Stimulated activated CD4-positive, alpha-beta T cell treated with anti-CD3 and anti-CD28 coated beads, Interleukin-4, amount 100 ng/mL, for 48 hours (primary cell): ENCODE measurements at places on chromosomes 3 and 15.

GRCh38 chr3:171526146-171526545, 65.9 kb upstream of the TNIK start:
- DNase-seq: no peak

- no peak for DNase-seq
Measured at GRCh38 chr3:24232784-24233183, 261.9 kb downstream of the THRB start.

DNA sequence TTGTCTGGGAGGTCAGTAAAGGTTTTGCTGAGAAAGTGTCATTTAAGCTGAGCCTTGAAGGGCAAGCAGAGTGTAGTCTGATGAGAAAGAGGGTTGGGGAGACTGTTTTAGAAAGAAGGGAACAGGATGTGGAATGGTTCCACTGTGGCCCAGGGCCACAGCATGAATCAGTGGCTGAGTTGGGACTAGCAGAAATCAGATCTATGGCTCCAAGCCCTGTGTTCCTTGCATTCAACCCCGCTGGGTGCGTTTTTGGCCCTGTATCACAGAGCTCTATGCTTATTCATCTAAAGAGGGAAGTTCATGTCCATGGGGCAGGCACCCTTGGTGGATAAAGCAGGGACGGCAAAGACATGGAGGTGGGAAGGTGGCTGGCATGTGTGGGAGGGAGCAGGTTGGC, 151.3 kb downstream of the CACNA1D start:
- DNase-seq: no peak

GRCh38 chr3:36543276-36543997, 163.1 kb downstream of the STAC start:
- DNase-seq: no peak

- no peak for DNase-seq
Measured at GRCh38 chr15:100863075-100863795, 16.4 kb upstream of the ALDH1A3 start.

- DNase-seq: no peak
Measured at GRCh38 chr3:40875581-40875980, 323.7 kb upstream of the CTNNB1 start.

GRCh38 chr3:72451841-72452240, 396.4 kb downstream of the SHQ1 start:
- no peak for DNase-seq

DNA sequence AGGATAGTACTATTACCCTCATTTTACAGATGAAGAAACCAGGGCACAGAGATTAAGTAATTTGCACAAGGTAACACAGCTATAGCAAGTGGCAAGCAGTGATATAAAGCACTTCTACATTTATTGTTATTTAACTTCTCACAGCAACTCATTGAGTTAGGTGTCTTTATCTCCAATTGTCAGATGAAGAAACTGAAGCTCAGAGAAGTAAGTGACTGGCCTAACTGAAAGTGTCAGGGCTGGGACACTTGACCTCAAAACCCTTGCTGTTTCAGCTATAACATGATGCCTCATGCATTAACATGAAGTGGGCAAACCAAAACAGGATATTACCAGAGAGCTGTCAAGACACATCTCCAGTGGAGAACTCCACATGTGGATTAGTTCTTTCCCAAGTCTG, 65.8 kb upstream of the LEKR1 start:
- DNase-seq: no peak

- no peak for DNase-seq
Measured at GRCh38 chr15:93066224-93066681, 22.8 kb downstream of the RGMA start.

GRCh38 chr3:2156244-2156847, 57.7 kb downstream of the CNTN4 start:
- DNase-seq: peak; percentile 9

DNA sequence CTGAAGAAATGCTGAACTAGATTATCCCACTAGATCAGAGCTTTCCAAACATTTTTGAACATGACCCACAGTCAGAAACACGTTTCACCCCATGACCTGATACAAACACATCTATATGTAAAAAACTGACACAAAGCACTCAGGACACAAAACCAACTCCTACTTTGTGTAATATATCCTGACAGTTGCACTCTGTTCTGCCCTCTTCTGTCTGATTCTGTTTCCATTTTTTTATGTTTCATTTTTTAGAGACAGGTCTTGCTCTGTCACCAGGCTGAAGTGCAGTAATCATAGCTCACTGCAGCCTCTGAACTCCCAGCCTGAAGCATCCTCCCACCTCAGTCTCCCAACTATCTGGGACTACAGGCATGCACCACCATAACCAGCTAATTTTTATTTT, 15.8 kb upstream of the RFTN1 start:
- no peak for DNase-seq

DNA sequence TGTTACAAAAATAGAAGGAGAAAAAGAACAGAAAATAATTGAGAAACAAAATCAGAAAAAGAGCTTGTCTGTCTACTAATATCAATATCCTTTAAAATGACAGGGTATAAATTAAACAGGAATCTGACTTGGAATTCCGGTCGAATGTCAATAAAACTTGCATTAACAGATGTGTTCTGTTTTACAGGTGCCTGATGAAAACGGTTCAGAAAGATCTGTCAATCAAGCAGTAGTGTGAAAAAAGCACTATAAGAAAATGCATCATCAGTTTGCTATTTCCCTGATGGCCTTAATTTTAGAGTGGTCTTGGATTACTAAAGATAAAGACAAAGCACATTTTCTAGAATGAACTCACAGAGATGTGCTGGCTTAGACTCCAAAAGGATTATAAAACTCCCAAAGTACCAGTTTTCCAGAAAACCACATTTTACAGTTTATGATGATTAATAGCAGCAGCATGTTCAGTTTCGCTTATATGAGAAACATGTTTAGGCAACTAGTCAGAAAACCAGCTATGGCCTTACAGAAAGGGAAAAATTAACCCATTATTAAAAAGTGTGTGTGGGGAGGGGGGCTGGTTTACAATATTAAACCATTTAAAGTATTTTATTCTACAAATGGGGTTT, 8.2 kb upstream of the C3orf38 start:
- no peak for DNase-seq

DNA sequence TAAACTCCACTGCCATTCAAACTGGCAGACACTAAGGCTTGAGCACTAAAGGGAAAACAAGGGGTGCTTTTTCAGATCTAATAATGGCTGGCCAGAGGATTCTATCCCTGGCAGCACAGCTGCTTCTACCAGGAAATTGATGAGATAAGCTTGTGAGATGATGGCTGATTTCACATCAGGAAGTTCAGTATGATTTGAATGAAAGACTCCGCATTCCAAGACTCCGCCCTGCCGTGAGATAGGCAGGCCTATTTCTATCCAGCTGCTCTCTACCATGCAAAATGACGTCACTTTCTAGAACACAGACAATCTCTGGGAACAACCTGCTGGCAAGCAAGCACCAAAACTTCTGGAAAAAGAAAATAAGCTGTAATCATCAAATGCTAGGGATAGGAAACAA, 171.8 kb downstream of the WDR76 start:
- DNase-seq: no peak

GRCh38 chr15:61229883-61230180, 730 bp upstream of the RORA start:
- no peak for DNase-seq

DNA sequence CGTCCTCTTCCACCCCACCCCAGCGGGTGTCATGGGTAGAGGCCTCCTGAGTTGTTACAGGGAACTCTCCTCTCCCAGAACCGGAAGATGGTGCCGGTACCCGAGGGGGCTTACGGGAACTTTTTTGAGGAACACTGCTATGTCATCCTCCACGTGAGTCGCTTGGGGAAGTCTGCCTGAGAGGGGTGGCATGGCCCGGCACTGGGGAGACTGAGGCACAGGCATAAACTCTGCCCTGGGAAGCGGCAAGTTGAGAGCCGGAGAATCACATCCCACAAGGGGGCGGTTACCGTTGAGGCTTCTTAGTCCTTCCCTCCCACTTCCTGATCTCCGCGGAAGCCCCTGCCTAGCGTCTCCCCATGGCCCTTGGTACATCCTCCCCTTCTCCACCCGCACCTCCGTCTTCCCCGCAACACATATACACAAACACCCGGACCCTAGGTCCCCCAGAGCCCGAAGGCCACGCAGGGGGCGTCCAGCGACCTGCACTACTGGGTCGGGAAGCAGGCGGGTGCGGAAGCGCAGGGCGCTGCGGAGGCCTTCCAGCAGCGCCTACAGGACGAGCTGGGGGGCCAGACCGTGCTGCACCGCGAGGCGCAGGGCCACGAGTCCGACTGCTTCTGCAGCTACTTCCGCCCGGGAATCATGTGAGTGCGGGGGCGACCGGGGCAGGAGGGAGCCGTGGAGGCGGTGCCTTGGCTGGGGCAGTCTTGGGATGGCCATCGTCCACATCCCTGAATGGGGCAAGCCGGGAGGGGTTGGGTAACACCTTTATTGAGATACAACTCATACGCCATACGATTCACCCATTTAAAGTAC, 3.4 kb downstream of the VILL start:
- peak; percentile 73 for DNase-seq

- DNase-seq: no peak
Measured at GRCh38 chr15:38050529-38051448, 116.3 kb downstream of the TMCO5A start.

DNA sequence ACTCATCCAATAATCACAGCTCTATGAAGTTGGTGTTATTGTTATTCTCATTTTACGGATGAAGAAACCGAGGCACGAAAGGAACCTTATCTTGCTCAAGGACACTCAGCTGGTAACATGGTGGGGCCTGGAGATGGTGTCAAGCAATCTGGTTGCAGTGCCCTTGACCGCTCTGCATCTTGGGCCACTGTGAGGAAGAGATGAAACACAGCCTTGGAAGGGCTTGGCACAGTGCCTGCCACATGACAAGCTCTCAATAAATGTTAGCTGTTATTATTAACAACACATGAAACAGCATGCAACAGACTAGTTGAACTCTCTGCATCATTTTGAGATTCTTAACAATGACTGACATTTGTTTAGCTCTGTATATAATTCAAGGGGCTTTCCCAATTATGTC, 10.1 kb upstream of the ITGA11 start:
- DNase-seq: no peak

GRCh38 chr3:99838755-99839154, 21.1 kb downstream of the CMSS1 start:
- no peak for DNase-seq

- DNase-seq: no peak
Measured at GRCh38 chr3:36750737-36751136, 13.6 kb downstream of the DCLK3 start.

DNA sequence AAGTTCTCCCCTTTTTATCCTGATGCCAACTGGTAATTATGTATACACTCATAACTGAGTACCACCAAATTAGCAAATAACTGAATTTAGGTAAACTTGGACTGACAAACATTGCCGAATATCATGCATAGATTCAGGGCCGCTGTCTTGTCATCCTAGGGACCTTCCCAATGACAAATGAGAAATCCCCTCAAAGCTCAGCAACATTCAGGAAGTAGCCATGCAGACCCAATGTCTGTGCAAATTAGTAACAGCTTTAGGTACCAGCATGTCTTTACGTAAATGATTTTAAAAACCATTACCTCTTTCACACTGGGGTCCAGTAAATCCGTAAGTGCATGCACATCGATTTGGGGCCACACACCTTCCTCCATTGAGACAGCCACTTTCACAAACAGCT, 49.5 kb downstream of the FBN1 start:
- DNase-seq: no peak

GRCh38 chr3:129567176-129567705, 24.3 kb downstream of the H1-8 start:
- DNase-seq: no peak

DNA sequence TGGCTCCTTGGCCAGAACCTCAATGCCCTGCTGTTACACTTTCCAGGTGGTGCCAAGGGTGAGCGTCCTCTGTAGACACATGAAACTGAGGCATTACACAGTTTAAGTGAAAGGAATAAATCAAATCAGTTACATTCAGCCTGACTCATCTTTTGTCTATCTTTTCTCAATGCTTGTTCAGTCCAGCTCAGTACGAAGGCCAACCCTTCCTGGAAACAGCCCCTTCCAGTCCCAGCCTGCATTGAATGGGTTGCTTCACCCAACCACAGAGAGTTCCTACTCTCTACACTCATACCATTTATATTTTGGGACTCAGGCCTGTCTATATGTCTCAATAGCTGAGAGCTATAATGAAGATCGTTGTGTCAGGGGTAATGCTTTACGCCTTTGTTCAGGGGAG, 363.6 kb downstream of the RORA start:
- no peak for DNase-seq

DNA sequence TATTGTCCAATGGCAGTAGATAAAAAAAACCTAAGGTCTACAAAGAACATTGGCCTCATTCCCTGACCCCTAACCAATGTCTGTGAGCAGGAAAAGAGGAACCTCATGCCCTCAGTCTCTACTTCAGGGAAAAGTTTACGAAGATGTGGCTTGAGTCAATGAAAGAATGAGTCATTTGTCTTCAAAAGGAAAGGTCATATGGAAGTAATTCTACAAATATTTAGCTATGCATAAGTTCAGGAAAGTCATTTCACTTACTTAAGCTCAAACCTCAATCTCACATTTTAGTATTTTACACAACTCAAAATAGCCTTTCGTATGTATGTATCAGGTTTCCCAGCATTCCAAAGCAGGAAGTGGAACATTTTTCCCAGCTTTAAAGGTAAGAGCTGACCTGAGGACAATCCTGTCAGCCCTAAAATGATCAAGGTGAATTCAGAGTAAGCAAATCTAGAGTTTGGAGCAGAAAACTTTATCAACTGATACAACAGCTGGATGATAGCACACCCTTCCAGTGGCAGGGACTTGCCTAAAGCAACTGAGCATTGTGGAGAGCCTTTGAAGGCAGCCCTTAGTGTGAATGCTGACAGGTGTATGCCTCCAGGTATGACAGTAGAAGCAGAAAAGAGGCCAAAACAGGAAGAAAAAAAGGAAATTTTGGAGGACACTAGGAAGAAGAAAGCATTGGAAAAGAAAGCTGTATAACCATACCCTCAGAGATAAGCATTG, 53.9 kb upstream of the ACKR4 start:
- DNase-seq: no peak

DNA sequence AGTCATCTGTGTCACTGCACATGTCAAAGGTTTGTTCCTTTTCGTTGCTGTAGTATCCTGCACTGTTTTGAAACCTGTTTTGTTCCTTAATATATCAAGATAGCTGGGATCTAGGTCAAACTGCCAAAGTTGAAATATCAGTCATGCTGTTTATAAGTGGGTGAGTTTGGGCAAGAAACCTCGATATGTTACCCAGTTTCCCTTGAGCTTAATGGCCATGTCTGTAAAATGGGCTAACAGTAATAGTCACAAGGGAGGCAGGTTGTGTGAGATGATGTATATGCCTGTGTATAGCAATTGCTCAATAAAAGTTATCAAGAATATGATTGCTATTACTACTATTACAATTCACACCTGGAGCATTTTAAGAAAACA, 57.1 kb downstream of the BHLHE40 start:
- no peak for DNase-seq

DNA sequence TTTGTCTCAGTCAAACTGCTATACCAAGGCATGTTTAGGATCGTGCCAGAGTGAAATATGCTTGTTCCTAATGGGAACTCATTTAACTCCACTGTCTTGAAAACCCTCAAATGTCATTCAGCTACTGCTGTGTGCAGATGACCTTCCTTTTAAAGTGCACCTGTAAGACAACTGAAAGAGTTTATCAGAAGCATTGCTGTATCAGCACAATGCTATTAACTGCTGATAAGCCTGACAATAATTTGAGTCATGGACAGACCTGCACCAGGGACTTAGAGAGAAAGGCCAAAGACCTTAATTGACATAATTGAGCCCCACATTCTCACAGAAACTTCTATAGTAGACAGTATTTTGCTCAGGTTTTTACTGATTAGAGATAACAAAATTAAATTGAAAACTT, 557.9 kb downstream of the DIPK2A start:
- DNase-seq: no peak

- no peak for DNase-seq
Measured at GRCh38 chr3:8952130-8952529, 11.1 kb downstream of the RAD18 start.

- no peak for DNase-seq
Measured at GRCh38 chr3:15681668-15682067, 80.1 kb downstream of the BTD start.
